Stimulated activated CD4-positive, alpha-beta T cell treated with anti-CD3 and anti-CD28 coated beads, Interleukin-1b, Interleukin-23, amount 100 ng/mL, for 4 hours (primary cell): ENCODE measurements at places on chromosomes 5 and 9.

- peak; percentile 47 for DNase-seq
Observed at GRCh38 chr5:108380531-108381349, 1.2 kb downstream of the FBXL17 start.

GRCh38 chr9:22033012-22033630, 24.0 kb upstream of the CDKN2B start:
- no peak for DNase-seq

- DNase-seq: no peak
Observed at GRCh38 chr5:73812962-73813588, 187.1 kb downstream of the ARHGEF28 start.

DNA sequence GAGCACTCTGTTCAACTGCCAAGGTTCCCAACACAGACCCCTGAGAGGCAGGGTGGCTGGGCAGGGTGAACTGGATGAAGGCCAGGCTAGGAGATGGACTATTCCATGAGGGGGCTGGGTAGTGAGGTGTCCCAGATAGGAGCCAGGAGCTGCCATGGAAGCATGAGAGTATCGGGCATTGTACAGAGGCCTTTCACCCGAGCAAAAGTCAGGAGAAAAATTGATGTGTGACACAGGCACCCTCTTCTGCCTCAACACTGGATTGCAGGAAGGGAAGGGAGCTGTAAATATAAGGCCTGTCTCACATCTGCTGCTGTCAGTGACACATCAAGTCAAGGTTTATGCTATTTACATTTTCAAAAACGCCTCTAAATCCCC, 74.6 kb downstream of the UBAP1 start:
- DNase-seq: no peak

- DNase-seq: no peak
Observed at GRCh38 chr9:93958121-93958818, 3.1 kb upstream of the BARX1 start.

GRCh38 chr5:59027145-59027907, 444.5 kb downstream of the RAB3C start:
- DNase-seq: no peak

GRCh38 chr9:133426011-133426410, 3.8 kb downstream of the ADAMTS13 start:
- DNase-seq: no peak

DNA sequence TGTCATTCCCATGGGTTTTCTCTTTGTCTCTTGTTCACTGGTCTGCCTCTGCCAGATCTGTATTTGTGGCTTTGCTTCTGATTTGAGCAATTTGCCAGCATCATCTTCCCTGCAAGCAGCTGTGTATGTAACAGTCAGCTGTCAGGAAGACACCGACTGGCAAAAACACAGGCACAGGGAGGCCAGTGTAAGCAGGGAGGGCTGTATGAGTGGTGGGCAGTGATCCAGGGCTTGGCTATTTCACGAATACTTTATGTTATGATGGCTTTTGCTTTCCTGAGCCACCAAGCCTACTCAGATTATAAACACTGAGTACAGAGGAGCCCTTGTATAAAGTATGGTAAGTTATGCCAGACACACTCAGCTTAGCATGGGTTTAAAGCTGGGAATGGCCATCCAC, 11.6 kb downstream of the BNIP1 start:
- DNase-seq: no peak

- DNase-seq: peak; percentile 5
Observed at GRCh38 chr5:2017540-2018389, 135.0 kb upstream of the IRX4 start.

GRCh38 chr9:126461608-126462007, 135.0 kb downstream of the MVB12B start:
- DNase-seq: no peak

GRCh38 chr9:4292781-4293180, 7.1 kb downstream of the GLIS3 start:
- DNase-seq: no peak

DNA sequence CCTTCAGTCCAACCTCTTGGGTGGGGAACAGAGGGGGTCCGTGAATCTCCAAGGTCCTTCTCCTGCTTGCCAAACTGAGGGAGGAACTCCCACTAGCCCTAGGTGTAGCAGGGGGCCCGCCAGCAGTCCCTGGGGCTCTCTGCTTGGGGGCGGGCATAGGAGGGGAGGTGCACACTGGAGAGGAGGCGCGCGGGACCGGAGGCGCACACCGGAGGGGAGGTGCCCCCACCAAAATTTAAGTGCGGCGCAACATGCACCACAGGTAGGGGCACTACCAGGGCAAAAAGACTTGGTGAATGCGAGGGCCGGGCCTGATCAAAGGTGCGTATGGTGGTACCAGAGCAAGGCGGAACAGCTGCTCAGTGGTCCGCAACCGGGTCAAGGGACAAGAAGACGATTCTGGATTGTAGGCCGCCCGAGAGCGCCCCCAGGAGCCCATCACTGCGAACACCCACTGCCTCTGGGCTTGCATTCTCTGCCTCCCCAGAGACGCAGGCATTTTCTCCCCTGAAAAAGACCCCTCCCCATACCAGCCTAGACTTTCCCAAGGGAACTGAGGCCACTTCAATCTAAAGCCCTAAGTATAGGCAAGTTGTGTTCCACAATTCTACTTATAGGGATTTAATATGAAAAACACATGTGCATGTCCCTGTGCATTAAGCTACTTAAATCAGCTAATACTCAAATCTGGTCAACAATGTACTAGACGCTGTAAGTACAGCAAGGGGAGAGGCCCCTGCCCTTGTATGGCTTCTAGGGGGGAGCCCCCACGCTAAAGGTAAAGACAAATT, 50.6 kb downstream of the TGFBI start:
- DNase-seq: no peak

DNA sequence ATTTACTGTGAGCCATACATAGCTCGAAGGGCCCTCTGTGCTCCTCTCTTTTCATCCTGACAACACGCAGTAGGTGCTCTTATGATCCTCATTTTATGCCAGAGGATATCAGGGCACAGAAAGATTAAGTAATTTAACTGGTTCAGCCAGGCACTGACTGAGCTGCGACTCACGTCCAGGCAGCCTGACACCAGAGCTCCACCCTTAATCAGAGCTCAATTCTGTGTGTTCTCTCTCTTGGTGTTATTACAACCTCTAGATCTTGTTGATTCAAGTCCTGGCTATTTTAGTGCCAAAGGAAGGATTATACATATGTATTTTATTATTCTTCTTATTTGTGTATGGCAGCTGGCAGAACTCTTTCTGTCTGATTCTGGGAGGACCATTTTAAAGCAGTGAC, 59.7 kb downstream of the OSMR start:
- DNase-seq: no peak

DNA sequence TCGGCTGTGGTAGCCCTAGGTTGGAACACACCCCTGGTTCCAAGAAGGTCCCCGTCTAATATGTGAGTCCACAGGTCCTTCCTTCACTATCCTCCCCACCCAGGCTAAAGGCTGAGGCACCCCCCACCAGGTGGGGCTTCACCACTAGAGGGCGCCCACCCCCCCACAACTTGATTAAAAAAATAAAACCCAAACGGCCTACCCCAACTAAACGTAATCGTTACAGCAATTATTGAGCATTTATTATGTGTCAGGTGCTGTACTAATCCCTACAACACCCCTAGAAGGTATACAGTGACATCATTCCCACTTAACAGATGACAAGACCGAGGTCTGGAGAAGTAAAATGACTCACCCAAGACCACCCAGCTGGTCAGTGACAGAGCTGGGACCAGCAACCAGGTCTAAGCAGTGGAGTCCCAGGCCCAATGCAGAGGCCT, 65.0 kb downstream of the FGF18 start:
- DNase-seq: peak; percentile 53
